ENCODE measurements at places on chromosomes 4 and X.

DNA sequence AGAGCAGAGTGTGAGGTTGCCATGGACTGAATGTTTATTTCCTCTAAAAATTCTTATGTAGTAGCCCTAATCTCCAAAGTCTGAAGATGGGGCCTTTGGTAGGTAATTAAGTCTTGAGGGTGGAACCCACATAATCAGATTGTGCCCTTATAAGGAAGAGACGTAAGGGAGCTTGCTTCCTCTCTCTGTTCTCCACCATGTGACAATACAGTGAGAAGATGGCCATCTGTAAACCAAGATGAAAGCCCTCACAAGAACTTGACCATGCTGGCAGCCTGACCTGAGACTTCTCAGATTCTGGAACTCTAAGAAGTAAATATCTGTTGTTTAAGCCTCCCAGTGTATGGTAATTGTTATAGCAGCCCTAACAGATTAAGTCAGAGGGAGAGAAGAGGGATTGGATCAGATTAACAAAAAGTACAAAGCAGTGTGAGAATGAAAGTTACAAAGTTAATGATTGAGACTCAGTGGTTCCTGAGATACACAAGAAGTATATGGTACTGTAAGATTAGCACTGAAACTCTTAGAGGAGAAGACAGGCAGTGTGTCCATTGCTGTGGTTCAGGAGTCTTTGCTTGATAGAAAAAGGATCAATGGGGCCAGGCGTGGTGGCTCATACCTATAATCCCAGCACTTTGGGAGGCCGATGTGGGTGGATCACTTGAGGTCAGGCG, 82.5 kb upstream of the GC start:
- H3K4me3 ChIP-seq, result no peak overlapping the region
- H3K27ac ChIP-seq, result no peak overlapping the region
- DNase-seq, result no peak

DNA sequence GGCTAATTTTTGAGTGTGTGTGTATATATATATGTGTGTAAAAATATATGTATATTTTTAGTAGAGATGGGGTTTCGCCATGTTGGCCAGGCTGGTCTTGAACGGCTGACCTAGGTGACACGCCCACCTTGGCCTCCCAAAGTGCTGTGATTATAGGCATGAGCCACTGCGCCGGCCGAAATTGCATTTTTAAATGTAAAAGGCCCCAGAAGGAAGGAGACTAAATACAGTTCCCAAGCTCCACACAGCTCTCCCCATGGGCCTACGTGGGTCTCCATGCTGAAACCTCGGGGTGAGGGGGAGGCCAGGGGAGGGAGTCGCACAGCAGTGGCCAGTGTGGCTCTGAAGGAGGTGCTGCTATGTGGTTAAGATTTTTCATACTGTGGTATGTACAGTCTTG, 12.8 kb upstream of the CDKN2AIP start:
- H3K27ac ChIP-seq, result no peak overlapping the region
- no peak overlapping the region for H3K4me3 ChIP-seq
- H3K4me1 ChIP-seq, result no peaks in the 10 kb centered on the region
- no peak for DNase-seq
- peaks cover 13% of the 10 kb centered on the region for H3K27me3 ChIP-seq

- no peaks in the 10 kb centered on the region for H3K36me3 ChIP-seq
- H3K4me1 ChIP-seq, result peaks cover 52% of the 10 kb centered on the region
- peak overlapping the region; percentile 79 for H3K4me3 ChIP-seq
- H3K27me3 ChIP-seq, result peaks cover 22% of the 10 kb centered on the region
- peak overlapping the region; percentile 94 for H3K27ac ChIP-seq
These were observed 33.9 kb upstream of the STIM2 start for GRCh38 chr4:26826721-26827120.

DNA sequence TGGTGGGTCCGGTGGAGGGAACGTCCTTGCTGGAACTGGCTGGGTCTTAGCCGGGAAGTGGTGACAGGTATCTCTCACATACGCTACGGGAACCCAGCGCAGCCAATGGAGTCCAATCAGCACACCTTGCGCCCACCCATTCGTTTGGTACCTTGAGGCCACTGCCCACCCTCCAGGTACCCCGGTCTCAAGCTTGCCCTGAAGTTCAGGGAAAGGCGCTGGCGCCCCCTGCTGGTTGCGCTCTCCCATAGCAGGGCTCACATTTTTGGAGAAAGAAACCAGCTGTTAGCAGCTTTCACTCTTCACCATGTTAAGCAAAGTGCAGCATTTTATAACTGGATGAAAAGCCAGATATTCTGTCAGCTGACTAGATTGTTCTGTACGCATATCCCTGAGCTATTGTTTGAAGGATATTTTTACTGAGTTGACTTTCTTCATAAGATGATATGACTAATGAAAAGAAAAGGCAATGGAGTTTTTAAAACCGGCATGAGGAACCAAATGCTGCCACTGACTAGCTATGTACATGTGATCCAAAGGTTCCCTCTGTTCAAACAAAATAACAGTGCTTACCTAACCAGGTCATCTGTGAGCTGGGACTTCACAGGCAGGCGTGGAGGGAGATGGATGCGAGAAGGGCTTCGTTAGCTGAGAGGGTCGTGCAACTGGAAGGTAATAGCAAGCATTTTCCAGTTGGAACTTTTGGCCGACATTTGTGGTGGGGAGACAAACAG, 43.7 kb downstream of the OTOP1 start:
- H3K36me3 ChIP-seq, result no peaks in the 10 kb centered on the region
- DNase-seq, result peak; percentile 9

DNA sequence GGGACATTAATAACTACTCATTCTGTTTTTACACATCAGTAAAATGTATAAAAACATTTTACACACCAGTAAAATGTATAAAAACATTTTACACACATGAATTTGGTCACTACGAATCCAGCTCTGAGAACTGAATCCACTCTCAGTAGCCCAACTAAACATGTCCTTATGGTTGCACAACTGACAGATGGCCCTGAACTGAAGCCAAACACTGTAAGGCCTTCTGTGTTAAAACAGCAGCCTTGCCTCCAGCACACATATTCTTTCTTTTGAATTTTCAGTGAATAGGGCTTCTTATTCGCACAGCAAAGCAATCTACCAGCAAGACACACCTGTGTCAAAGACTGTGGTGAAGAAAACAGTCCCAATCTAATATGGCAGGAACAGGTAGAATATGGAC, 169.9 kb upstream of the FMR1 start:
- no peak for DNase-seq
- H3K36me3 ChIP-seq, result no peaks in the 10 kb centered on the region
- no peaks in the 10 kb centered on the region for H3K27me3 ChIP-seq
- no peak overlapping the region for H3K27ac ChIP-seq
- H3K4me3 ChIP-seq, result no peak overlapping the region
- H3K4me1 ChIP-seq, result no peaks in the 10 kb centered on the region

- no peak for DNase-seq
- peaks cover 20% of the 10 kb centered on the region for H3K36me3 ChIP-seq
- peak overlapping the region; percentile 96 for H3K4me3 ChIP-seq
- peaks cover 29% of the 10 kb centered on the region for H3K4me1 ChIP-seq
These were observed 1.4 kb downstream of the RWDD4 start for GRCh38 chr4:183657564-183657963.

- no peaks in the 10 kb centered on the region for H3K4me1 ChIP-seq
- no peak overlapping the region for H3K4me3 ChIP-seq
- no peak for DNase-seq
- no peaks in the 10 kb centered on the region for H3K36me3 ChIP-seq
These were observed 4.6 kb downstream of the ALAS2 start for GRCh38 chrX:55026143-55026542.

DNA sequence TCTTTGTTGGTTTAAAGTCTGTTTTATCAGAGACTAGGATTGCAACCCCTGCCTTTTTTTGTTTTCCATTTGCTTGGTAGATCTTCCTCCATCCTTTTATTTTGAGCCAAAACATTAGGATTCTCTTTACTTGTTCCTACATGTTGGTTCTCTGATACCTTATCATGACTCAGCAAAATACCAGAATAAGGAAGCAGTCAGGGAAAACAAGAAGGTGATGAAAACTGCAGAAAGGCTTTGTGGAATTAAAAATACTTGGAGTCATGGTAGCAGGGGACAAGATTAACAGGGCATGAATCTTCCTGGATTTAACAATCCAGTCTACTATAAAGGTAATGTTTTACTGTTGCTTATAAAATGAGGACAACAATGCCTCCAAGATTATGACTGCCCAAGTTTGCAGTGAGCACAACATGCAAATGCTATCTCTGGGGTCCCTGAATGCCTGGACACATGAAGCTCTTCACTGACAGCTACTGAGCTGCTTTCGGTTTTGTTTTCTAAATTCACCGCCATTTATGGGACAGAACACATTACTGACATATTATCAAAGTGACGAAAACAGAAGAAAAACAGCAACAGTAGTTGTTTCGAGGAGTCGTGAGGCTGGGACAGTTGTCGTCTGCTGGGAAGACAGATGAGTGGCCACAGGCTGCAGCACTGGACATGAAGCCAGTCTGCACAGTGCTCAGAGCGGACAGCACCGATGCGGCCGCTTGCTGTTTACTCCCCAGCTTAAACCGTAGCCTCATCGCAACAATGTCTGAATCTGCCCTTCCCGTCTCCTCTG, 174.5 kb upstream of the DKK2 start:
- H3K4me3 ChIP-seq, result no peak overlapping the region
- H3K27me3 ChIP-seq, result no peaks in the 10 kb centered on the region
- H3K27ac ChIP-seq, result no peak overlapping the region
- no peak for DNase-seq

- no peak for DNase-seq
- no peak overlapping the region for H3K4me3 ChIP-seq
- peaks cover 8% of the 10 kb centered on the region for H3K27me3 ChIP-seq
These were observed 83.5 kb upstream of the AFF2 start for GRCh38 chrX:148416931-148417330.

GRCh38 chr4:106502106-106502699, 133.6 kb upstream of the GIMD1 start:
- no peaks in the 10 kb centered on the region for H3K36me3 ChIP-seq
- peaks cover 6% of the 10 kb centered on the region for H3K27me3 ChIP-seq
- H3K4me3 ChIP-seq, result no peak overlapping the region
- no peaks in the 10 kb centered on the region for H3K4me1 ChIP-seq

DNA sequence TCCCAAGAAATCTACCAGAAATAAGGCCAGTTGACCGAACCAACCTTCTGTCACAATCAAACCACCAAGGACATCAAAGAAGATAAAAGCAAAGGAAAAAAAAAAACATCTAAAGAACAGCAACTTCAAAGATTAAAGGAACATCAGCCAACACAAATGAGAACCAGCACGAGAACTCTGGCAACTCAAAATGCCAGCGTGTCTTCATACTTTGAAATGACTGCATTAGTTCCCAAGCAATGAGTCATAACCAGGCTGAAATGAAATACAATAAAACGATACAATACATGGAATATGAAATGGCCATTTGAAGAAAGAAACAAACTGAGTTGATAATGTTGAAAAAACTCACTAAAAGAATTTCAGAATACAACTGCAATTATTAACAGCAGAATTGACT, 611.6 kb upstream of the GRIA3 start:
- no peak overlapping the region for H3K4me3 ChIP-seq
- H3K36me3 ChIP-seq, result no peaks in the 10 kb centered on the region
- no peaks in the 10 kb centered on the region for H3K27me3 ChIP-seq
- H3K27ac ChIP-seq, result no peak overlapping the region

- no peak for DNase-seq
- H3K36me3 ChIP-seq, result no peaks in the 10 kb centered on the region
- H3K27me3 ChIP-seq, result no peaks in the 10 kb centered on the region
- H3K27ac ChIP-seq, result no peak overlapping the region
- no peaks in the 10 kb centered on the region for H3K4me1 ChIP-seq
These were observed 177.8 kb upstream of the DKK2 start for GRCh38 chr4:107213880-107214279.

- DNase-seq, result no peak
- peak overlapping the region; percentile 47 for H3K4me3 ChIP-seq
- H3K27me3 ChIP-seq, result no peaks in the 10 kb centered on the region
- H3K36me3 ChIP-seq, result peaks cover 7% of the 10 kb centered on the region
These were observed 2.3 kb downstream of the TMEM187 start for GRCh38 chrX:153974726-153975286.

- H3K4me3 ChIP-seq, result no peak overlapping the region
- no peaks in the 10 kb centered on the region for H3K36me3 ChIP-seq
- no peak for DNase-seq
- peaks cover 10% of the 10 kb centered on the region for H3K27me3 ChIP-seq
These were observed 15.3 kb downstream of the CPZ start for GRCh38 chr4:8607603-8608481.

DNA sequence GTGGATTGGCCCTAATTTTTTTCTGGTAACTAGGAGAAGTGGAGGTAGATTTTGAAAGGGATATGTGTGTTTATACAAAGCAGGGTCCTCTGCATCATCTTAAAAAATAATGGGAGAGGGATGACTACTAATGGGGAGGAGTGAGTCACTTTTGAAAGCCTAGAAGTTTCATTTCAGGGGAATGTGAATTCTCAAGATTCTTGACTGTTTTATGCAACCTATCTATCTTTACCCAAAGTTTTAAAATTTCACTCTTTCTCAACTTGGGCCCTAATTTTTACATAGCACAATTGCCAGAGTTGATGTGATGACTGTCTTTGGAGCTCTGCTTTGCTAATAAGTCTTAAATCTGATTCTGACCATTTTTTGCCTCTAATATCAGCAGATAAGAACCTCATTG, 445.2 kb downstream of the GRXCR1 start:
- no peak overlapping the region for H3K27ac ChIP-seq
- H3K36me3 ChIP-seq, result no peaks in the 10 kb centered on the region
- DNase-seq, result no peak

- no peak overlapping the region for H3K4me3 ChIP-seq
- H3K27me3 ChIP-seq, result no peaks in the 10 kb centered on the region
- H3K27ac ChIP-seq, result no peak overlapping the region
- no peaks in the 10 kb centered on the region for H3K36me3 ChIP-seq
- H3K4me1 ChIP-seq, result peaks cover 13% of the 10 kb centered on the region
- DNase-seq, result no peak
These were observed 52.1 kb upstream of the LHFPL1 start for GRCh38 chrX:112731793-112732192.

DNA sequence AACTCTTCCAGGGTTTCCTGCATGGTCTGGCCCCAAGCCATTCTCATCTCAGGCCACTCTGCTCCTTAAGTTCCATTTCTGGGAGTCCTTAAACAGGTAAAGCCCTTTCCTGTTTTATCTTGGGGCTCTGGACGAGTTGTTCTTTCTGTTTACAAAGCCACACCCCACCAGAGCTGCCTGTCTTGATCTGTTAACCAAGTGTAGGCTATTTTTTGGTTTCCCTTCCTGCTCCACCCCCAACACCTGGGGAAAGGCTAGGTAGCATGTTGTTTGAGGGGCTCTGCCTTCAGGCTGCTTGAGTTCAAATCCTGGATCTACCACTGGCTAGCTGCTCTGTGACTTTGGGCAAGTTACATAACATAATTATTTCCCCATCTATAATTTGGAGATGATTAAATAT, 40.0 kb downstream of the ERVMER34-1 start:
- H3K27ac ChIP-seq, result peak overlapping the region; percentile 82
- DNase-seq, result peak; percentile 6
- peak overlapping the region; percentile 83 for H3K4me3 ChIP-seq
- H3K36me3 ChIP-seq, result peaks cover 9% of the 10 kb centered on the region
- no peaks in the 10 kb centered on the region for H3K27me3 ChIP-seq
- peaks cover 51% of the 10 kb centered on the region for H3K4me1 ChIP-seq

DNA sequence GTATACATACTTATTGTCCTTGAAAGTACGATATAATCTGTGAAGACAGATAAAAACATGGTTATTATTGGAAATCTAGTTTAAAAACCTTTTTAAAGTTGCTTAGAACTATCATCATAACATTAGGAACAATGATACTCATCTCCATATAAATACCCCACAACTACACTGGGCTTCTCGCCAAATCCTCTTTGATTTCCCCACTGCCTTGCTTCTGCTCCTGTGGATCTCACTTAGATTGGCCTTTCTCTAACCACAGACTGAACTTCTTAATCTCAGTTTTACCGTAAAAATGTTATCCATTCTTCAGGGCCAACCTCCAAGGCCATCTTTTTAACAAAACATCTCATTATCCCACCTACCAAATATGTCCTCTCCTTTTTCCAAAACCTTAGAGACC, 77.6 kb downstream of the PRKG2 start:
- no peak overlapping the region for H3K27ac ChIP-seq
- no peak for DNase-seq
- peaks cover 8% of the 10 kb centered on the region for H3K36me3 ChIP-seq
- no peaks in the 10 kb centered on the region for H3K27me3 ChIP-seq
